ENCODE measurements at places on chromosomes 4 and X. TPM values are rescaled to one million over a fixed set of nuclear protein-coding genes. Genes with fewer than 3 reads are reported as not detected.

The PABPC1L2A gene
- total RNA-seq, result not detected

The KIT gene
- 0.96 TPM for total RNA-seq

The RXFP1 gene
- 0.24 TPM for total RNA-seq

The RAB39B gene
- 0.56 TPM for total RNA-seq

Data from SK-MEL-5 (cell line).